ENCODE measurements at places on chromosomes 13 and 19. TPM values are rescaled to one million over a fixed set of nuclear protein-coding genes. Genes with fewer than 3 reads are reported as not detected.

The IL11 gene
- total RNA-seq: 3.9 TPM

The ICAM4 gene
- 0.24 TPM for total RNA-seq

The PROZ gene
- not detected for total RNA-seq

The ZNF829 gene
- total RNA-seq: 4.6 TPM

The RETN gene
- not detected for total RNA-seq

The ZNF850 gene
- 1.3 TPM for total RNA-seq

The TPTE2 gene
- not detected for total RNA-seq

The MYBPC2 gene
- total RNA-seq: not detected

The LYPD3 gene
- 0.36 TPM for total RNA-seq

The SCAF1 gene
- total RNA-seq: 21.7 TPM

The PRODH2 gene
- not detected for total RNA-seq

The CDC42EP5 gene
- 36.8 TPM for total RNA-seq

The FAAP24 gene
- 2.9 TPM for total RNA-seq

The TEAD2 gene
- 36.8 TPM for total RNA-seq

The B3GNT8 gene
- 5.8 TPM for total RNA-seq

The SLITRK5 gene
- total RNA-seq: under 0.01 TPM

The EMC10 gene
- 52.0 TPM for total RNA-seq

The PPP2R1A gene
- 218 TPM for total RNA-seq

The ZNF865 gene
- total RNA-seq: 2.4 TPM

The CGB2 gene
- total RNA-seq: not detected

The VAV1 gene
- not detected for total RNA-seq

The LGI4 gene
- 1.3 TPM for total RNA-seq

The DPP9 gene
- 29.9 TPM for total RNA-seq

The SLC25A42 gene
- total RNA-seq: 8.9 TPM

The KLK8 gene
- 0.16 TPM for total RNA-seq

The ATXN8OS gene
- total RNA-seq: not detected

The NXNL1 gene
- not detected for total RNA-seq

The CCDC8 gene
- 12.8 TPM for total RNA-seq

The ZNF540 gene
- 0.49 TPM for total RNA-seq

The RASAL3 gene
- total RNA-seq: not detected

The FIZ1 gene
- 3.9 TPM for total RNA-seq

The NCR1 gene
- total RNA-seq: not detected

The FKBP8 gene
- total RNA-seq: 350 TPM

The BRSK1 gene
- total RNA-seq: 5.1 TPM

The PGLYRP2 gene
- not detected for total RNA-seq

The SCN1B gene
- total RNA-seq: 3.4 TPM

The ADGRE1 gene
- total RNA-seq: not detected

The IFNL1 gene
- not detected for total RNA-seq

The DPY19L3 gene
- 39.6 TPM for total RNA-seq
